ENCODE measurements at places on chromosomes 13 and 19. TPM values are rescaled to one million over a fixed set of nuclear protein-coding genes. Genes with fewer than 3 reads are reported as not detected.

DNA sequence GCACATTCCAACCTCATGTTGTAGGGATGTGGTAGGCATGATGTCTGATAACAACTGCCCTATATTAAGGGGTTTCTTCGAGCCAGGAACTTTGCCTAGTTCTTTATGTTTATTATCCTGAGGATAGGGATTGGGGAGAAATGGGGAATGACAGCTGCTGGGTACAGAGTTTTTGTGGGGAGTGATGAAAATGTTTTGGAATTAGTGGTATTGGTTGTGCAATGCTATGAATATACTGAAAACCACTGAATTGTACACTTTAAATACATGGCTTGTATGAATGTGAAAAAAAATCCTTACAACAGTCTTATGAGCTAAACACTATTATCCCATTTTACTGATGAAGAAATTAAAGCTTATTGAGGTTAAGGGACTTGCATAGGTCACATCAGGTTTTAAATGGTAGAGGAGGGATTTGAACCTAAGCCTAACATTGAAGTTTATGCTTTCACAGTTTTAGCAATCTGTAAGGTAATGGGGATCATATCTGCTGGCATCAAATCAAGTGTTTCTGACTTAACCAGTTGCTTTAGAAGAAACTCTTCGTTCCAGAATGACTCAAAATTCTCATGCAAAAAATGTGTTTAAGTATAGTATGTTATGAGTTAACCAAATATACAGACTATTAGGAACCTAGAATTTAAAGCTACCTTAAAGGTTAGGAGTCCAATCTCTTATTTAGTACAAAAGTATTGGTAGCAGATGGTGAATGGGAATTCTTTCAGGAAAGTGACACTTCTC, 61.4 kb downstream of the ERCC5 start:
- DNase-seq, result peak; percentile 55

GRCh38 chr19:4012092-4012974, 4.8 kb downstream of the PIAS4 start:
- DNase-seq, result no peak

DNA sequence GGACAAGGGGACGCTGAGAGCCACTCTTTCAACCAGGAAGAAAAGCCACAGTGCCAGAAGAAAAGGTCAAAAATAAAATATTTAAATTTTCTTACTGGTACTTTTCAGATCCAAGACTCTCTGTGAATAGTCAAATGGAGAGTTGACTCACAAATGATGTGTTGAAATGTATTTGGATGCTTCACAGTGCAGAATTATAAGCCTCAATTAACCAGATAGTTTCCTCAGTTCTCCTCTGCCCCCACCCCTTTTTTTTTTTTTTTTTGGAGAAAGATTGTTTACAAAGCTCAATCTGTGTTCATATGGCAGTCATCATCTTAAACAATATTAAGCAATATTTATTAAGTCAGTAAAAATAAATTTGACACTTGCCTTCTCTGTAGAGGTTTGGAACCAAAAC, 470.8 kb downstream of the FGF9 start:
- no peak for DNase-seq

- DNase-seq, result no peak
Observed at GRCh38 chr13:76286178-76286577, 600.0 kb downstream of the KCTD12 start.

DNA sequence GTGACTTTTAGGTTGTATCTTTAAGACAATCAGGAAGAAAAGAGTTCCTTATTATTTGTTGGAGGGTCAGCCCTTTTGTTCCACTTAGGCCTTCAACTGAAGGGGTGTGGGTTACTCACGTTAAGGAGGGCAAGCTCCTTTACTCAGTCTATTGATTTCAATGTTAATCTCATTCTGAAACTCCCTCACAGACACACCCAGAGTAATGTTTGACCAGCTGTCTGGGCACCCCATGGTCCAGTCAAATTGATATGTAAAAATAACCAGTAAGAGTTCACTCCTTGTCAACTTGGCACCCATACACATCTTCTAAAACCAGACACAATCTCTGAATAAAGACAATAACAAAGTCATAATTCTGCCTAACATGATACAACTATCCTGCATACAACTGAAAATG, 292.9 kb downstream of the KLF5 start:
- no peak for DNase-seq

DNA sequence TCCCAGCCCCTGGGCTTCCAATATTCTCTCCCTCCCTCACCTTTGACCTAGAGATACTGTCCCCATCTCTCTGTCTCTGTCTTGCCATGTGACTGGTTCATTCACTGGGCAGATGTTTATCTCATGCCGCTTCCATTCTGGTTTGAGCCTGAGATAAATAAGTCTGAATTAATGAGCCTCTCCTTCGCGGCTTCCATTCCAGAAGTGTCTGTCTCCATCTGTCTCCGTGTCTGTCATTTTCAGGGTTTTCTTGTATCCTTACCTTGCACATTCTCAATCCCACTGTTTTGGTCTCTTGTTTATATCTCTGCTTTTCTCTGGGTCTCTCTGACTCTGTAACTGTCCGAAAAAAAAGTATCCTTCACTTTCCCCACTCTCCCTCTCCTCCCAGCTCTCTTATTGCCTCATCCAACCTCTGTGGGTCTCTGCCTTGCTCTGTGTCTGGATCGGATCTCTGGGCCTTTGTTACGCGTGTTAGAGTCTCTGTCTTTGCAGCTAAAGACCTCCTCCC, 4.3 kb downstream of the SPHK2 start:
- DNase-seq, result no peak

- DNase-seq, result peak; percentile 97
Observed at GRCh38 chr19:1028062-1028926, 1.9 kb downstream of the CNN2 start.

GRCh38 chr13:103031332-103031873, 34.8 kb downstream of the SLC10A2 start:
- no peak for DNase-seq

GRCh38 chr13:29743201-29743786, 107.1 kb downstream of the UBL3 start:
- peak; percentile 52 for DNase-seq

GRCh38 chr13:45365558-45365885, 24.5 kb upstream of the TPT1 start:
- DNase-seq, result no peak

DNA sequence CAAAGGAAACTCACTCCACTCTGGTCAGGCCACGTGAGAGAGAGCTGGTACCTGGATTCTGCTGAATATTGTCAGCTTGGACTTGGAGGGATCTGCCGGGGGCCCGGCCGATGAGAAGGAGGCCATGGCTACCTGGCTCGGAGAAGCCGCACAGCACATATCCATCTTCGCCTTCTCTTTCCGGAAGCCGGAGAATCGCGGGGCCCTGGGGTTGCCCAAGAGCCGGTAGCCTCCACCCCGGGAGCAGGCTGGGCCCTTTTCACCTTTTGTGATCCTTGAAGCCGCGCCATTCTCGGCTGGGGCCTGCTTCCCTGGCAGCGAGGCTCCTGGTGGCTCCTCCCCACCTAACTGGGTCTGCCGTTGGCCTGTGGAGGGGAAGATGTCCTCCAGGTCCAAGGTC, 28.9 kb downstream of the ZNF541 start:
- DNase-seq, result no peak

DNA sequence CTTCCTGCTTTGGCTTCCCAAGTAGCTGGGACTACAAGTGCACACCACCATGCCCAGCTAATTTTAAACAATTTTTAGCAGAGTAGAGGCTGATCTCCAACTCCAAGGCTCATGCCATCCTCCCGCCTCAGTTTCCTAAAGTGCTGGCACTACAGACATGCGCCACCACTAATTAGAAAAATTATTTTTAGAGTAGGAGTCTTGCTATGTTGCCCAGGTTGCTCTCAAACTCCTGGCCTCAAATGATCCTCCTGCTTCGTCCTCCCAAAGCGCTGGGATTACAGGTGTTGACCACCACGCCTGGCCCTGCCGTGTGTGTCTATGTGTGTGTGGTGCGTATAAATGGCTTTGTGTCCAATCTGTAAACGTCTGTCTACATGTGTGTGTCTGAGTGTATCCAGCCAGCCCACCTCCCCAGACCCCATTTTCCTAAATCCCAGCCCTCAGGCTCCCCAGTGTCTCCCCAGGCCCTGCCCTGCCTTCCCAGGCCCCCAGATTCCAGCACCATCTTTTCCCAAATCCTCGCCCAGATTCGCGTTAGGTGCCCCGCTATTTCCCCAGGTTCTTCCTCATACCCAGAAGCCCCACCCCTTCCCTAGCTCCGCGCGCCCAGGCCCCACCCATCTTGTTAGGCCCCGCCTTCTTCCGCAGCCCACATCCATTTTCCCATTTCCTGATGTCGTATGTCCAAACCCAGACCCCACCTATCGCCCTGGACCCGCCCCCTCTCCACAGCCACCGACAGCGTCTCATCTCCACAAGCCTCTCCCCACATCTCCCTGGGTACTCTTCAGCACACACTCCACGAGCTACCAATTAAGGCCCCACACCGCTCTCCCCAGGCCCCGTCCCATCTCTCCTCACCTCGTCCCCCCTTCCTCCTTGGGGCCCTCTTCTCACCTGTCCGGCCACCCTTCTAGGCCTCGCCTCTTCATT, 24.9 kb downstream of the SLC8A2 start:
- DNase-seq, result no peak

- DNase-seq, result no peak
Observed at GRCh38 chr13:30071969-30072817, 221.8 kb upstream of the UBL3 start.

DNA sequence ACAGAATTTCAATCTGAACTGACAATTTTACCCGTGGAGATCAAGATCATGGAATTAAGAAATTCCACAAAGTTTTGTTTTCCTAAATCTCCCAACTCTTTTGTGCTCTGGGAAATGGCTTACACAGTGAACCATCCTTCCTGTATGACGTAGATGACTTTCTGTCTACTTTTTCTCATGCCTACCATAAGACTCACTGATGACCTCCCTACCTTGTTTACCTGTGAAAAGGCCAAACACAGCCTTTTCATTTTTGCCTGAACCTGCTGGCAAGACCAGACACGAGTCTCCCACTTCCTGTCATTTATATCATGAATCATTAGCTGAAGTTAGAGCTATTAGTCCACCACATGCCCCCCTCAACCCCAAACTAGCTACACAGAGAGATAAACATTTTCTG, 4.6 kb upstream of the KBTBD6 start:
- no peak for DNase-seq

- DNase-seq, result no peak
Observed at GRCh38 chr19:41225238-41226052, 6.4 kb downstream of the AXL start.

DNA sequence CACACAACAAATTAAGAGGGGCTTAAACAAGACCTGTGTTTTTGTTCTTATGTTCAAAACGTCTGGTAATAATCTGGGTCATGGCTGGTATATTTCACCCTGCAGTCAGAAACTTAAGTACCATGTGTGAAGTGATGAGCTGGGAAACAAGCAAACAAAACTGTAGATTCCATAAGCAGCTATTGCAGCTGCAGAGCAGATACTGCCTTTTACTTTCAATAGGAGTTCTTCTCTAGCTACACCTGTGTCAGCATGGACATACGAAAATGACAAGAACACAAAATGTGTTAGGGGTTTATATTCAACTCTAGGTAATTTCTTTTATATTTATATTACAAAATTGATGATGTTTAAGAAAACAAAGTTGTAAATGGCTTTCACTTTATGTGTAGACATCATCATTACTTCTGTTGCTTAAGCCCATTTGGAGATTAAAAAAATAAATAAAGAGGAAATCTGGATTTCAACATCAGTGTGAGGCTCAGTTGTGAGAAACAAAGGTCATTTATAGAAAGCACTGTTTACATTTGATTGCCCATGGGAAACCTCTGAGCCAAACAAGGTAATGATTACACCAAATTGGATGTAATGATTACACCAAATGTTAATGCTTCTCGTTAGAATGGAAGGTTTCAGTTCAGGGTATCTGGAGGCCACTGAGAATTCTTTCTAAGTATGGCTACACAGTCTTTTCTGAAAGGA, 451.0 kb upstream of the SLC10A2 start:
- DNase-seq, result no peak

ZNF761 gene
- 15.7 TPM for total RNA-seq

ZNF568 gene
- total RNA-seq, result 17.0 TPM

C1QTNF9B gene
- total RNA-seq, result not detected

SLC25A42 gene
- total RNA-seq, result 8.0 TPM

RASL11A gene
- total RNA-seq, result 1.1 TPM

PGLYRP2 gene
- not detected for total RNA-seq

ZNF98 gene
- total RNA-seq, result not detected

Data from SJCRH30 (cell line).